ENCODE measurements at places on chromosomes 11 and 22. TPM values are rescaled to one million over a fixed set of nuclear protein-coding genes. Genes with fewer than 3 reads are reported as not detected.

DNA sequence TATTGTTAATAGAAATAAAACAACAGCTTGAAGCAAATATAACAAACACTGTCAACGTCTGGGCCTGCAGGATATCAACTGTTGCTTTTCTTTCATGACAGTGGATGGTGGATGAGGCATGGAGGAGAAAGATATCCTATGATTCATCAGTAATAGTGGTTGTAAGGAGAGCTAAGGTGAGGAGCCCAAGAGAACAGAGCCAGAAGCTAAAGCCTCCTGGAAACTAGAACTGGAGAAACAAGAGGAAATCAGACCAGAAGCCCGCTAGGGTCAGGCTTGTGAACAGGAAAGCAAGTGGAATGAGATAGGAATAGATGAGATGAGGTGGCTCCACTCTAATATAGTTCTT, 37.7 kb upstream of the MMP12 start:
- DNase-seq: no peak

DNA sequence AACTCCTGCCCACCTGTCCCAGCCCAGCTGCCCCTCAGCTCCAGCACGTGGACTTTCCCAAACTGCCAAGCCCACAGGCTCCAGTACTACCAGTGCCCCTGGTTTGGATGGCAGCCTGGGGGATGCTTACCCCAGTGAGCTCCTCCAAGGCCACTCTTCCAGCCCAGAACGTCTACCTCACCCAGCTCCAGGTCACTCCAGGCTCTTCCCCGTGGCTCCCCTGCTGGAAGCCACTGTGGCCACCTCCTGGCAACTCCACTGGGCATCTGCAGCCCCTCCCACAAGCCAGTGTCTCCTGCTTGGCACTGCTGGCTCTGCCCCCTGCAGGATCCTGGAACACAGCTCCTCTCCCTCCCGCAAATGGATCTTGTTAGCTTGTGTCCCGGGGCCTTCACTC, 29.3 kb downstream of the LMO1 start:
- DNase-seq: no peak

DNA sequence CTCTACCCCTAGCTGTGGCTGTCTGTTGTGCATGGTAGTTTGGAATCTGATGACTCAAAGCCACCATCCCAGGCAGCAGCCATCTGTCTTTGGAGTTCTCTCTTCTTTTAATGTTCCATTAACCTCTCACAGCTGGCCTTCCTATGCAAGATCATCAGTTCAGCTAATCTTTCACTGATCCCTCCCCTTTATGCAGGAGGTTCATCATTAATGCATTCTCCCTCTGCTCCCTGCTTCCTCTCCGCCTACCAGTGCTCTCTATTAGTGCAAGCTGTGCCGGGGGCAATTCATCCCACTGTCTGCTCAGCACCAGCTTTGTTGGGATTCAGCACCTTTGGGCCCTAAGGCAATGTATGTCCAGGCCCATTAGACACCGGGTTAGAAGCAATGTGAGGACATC, 413.0 kb upstream of the LRRC4C start:
- peak; percentile 11 for DNase-seq

- DNase-seq: peak; percentile 69
Measured at GRCh38 chr11:123430721-123431497, 840 bp downstream of the GRAMD1B start.

- DNase-seq: no peak
Measured at GRCh38 chr11:96337541-96338431, 5.2 kb downstream of the MAML2 start.

The TNNT3 gene
- total RNA-seq: 2.3 TPM

GRCh38 chr11:94581926-94582325, 14.8 kb downstream of the PIWIL4 start:
- DNase-seq: no peak

DNA sequence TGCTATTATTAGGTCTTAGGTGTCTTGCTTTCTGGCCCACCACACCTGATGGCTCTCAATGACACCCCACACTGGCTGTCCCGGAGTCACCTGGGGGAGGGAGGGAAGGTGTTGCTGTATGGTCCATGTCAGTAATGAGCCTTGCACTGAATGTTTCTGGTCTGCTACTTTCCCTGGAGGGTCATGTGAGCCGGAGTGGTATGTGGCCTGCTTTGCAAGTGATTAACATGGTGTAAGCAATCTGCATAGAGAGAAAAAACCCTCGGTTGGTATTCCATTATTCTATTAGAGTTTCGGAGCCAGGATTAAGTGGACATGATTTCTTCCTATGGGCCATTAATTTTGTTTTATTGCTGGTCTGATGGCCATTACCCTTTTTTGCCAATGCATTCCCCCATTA, 63.9 kb downstream of the PKNOX2 start:
- no peak for DNase-seq

DNA sequence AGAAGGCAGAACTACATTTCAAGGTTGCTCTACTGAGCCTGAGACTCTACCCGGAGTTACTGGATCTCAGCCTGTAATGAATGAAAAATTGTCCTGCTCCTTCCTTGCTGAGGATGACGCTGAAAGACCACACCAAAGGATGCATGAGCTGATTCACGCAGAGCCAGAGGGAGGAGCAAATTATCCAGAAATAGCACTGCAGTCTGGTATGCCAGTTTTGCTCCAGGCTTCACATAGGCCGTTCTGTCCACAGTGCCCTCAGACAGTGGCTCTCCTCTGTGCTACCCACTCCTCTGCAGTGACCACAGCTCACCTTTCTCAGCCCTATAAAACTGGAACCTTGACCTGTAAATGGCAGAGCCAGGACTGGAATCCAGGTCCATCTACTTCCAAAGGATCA, 79.3 kb upstream of the GALNT18 start:
- DNase-seq: peak; percentile 34

DNA sequence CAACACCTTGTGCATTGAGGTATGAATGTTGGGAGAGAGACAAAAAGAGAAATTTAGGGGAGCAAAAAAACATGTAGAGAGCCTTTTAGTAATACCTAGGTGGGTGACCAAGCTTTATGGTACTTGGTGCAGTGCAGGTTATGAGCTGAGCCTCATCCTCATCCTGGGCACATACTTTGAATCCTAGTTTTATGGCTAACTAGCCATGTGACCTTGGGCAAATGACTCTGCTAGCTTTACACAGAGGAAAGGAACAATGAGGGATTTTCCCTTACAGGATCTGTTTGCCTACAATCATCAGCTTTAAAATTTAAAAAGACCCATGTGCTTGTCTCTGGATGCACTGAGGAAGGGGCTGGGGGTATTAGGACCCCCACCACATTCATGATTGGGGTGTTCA, 187.8 kb upstream of the ISX start:
- no peak for DNase-seq

The ROBO4 gene
- 0.10 TPM for total RNA-seq

The PKNOX2 gene
- total RNA-seq: 15.1 TPM

- no peak for DNase-seq
Measured at GRCh38 chr11:94558932-94559331, 8.2 kb upstream of the PIWIL4 start.

The OR51E2 gene
- not detected for total RNA-seq

GRCh38 chr11:65329944-65330403, 3.7 kb upstream of the DPF2 start:
- peak; percentile 84 for DNase-seq

DNA sequence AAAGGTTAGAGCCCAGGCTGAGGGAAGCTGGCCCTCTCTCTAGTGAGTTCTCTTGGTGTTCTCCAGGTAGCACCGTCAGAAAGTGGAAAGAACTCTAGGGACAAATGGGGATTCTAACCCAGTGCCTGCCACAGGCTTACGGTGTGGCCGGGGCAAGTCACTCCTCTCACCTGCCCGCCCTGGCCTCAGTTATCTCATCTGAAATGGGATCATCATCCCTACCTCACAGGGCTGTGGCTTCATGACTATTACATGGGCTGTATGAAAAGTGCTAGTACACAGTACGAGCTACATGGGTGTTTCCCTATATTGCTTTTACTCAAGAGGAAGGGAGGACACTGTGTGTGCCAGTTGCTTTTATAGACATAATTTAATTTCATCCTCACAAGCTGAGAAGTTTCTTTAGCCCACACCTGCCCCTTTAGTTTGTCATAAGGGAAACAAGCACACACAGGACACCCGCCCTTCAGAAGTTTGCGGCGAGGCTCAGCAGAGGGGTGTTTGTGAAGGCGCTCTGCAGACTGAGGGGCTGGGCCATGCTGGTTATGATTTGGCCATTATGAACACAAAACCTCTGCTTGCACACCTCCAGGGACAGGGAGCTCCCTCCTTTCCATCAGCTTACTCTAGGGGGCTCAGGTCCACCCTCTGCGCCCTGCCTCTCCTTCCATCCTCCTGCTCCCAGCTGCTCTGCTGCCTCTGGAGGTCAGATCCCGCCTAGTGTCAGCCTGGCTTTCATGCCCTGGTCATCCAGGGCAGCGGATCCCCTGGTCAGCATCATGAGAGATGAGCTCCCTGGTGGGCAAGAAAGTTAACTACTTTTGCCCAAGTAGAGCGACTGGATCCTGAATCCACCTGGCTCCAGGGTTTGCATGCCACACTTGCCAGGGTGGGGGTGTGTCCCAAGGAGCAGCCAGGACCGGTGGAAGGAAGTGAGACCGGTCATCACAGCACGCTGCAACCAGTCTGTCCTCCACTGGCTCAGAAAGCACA, 1.2 kb downstream of the KLHL35 start:
- DNase-seq: no peak

- no peak for DNase-seq
Measured at GRCh38 chr11:5701055-5701577, 11.5 kb downstream of the TRIM22 start.

The MFRP gene
- total RNA-seq: not detected

DNA sequence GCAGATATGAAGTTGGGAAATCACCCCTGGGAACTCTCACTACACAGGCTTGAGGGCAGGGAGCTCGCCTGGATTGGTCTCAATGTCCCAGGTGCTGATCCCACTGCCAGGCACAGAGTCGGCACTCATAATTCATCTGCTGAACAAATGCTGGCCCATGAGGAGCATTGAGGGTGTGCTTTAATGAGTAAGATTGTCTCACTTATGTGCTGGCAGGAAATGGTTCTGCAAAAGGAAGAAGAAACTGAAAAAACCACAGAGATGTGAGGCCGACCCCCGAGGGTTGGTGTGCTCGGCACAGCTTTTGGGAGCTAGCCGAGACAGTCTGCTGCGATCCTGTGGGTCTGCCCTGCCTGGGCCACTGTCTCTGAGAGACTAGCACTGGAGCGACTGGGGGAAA, 9.4 kb downstream of the PLAAT2 start:
- no peak for DNase-seq

DNA sequence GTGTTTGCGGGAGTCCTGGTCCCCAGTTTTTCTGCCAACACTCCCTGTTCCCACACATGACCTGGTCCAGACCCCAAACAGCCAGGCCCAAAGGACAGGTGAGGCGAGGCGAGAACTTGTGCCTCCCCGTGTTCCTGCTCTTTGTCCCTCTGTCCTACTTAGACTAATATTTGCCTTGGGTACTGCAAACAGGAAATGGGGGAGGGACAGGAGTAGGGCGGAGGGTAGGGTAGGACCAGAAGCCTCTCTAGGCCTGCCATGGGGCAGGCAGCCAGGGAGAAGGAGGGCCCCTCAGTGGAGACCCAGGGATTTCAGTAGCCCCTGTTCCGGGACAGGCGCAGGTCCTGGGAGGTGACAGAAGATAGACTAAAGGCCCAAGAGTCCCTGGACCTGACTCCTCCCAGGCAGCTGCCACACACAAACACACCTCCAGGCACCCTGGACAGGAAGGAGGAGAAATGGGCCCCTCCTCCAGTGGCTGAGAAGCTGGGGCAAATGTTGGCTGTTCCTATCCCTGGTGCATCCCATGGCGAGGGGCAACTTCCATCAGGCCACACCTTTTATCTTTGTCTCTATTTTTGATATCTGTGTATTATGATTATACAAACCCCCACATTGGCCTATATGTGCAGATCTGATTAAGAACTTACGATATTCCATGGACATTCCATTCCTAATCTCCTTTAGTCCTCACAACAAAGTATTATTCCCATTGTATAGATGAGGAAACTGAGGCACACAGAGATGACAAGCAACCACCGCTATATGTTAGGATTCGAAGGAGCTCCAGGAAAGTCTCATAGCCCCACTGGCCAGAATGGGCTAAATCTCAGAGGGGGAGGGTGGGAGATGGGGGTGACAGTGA, 626 bp upstream of the F2 start:
- DNase-seq: no peak

DNA sequence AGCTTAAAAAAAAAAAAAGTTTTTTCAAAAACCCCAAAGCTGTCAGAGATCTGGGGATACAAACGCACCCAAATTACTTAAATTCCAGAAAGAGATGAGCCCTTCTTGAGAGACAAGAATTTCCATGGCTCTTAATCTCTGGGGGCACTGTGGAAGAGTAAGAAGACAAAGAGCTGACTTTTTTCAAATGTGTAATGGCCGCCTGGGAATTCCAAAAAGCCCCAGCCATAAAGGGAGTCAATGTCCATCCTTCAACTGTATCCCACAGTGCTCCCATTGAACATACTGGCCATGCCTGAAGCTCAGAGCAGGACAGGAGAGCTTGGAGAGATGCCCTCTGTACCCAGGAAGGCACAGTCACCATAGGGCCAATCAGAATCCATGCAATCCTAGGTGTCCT, 37.4 kb upstream of the ASPHD2 start:
- no peak for DNase-seq

The CARD18 gene
- not detected for total RNA-seq

GRCh38 chr11:88354912-88355311, 17.4 kb upstream of the CTSC start:
- no peak for DNase-seq

DNA sequence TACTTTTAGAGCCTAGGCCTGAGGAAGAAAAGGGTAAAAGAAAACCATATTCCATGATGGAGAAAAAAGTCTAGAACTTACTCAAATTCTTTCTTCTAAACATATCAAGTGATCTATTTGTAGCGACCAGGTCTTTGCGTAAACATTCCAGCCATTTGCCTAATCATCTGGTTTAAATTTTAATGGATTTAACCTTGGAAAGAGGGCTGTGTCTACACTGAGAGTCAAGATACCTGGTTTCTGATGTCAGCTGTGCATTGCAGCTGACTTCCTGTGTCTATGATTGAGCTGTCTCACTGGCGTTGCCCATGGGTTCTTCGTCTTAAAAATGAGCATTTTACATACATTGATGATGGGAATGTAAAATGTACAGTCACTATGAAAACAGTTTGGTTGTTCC, 10.0 kb upstream of the TMEM123 start:
- no peak for DNase-seq

- no peak for DNase-seq
Measured at GRCh38 chr11:114438303-114438702, 964 bp upstream of the REXO2 start.

DNA sequence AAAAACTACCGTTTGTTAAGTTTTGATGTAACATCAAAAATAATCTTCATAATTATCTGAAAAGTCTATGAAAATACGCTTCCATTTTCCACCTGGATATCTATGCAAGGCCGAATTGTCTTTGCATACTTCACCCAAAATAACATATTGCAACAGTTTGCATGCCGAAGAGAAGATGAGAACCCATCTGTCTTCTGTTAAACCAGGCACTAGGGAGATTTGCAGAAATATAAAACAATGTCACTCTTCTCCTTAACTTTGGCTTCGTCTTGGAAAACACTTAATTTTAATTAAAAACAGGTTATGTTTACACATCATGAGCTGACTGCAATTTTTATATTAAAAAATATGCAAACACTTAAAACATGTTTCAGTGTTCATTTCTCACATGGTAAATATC, 1325.8 kb downstream of the TBC1D22A start:
- DNase-seq: no peak

The PAX6 gene
- total RNA-seq: 6.6 TPM

The MS4A6E gene
- total RNA-seq: not detected

The SSH3 gene
- 2.5 TPM for total RNA-seq

- no peak for DNase-seq
Measured at GRCh38 chr11:67687986-67688385, 13.6 kb upstream of the ALDH3B2 start.

Measured in SJCRH30 (cell line).